ENCODE measurements at places on chromosomes 16 and 17.

DNA sequence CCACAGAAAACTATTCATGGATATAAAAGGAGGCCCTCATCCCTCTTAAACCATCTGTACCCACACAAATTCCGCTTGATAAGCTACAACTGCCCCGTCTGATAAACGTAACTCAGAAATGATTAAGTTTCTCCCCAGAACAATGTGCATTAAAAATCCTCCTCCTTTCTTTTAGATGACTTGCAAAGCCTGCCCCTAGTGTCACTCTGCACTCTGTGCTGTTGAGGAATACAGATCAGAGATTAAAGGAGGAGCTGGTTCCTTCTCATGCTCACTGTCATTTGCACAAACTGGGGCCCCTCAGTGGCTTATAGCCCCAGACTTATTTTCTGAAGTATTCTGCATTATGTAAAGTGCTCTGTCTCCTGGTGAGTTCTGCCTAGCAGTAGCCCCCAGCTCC lies 33.3 kb downstream of the CDRT15 start:
- peak; percentile 28 for DNase-seq

GRCh38 chr17:39939588-39940419 lies 12.3 kb downstream of the LRRC3C start:
- no peak for DNase-seq

DNA sequence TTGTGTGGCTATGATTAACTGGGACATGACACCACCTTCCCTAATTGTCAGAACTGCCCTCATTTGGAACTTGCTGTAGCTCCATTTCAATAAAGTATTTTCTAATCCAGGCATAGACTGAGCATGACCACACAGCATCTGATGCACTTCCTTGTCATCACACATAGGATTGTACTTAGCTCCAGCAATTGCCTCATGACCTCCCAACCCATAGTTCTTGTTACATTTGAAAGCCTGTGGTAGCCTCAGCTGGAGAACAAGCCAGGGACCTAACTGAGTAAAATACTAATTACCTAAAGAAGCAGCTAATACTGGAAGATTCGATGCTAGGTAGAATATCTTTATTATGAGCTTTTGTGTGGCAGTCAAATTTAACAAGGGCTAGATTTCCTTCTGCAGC lies 187.3 kb upstream of the KIF2B start:
- no peak for DNase-seq

- DNase-seq: no peak
These were observed 339.4 kb downstream of the CDH11 start for GRCh38 chr16:64782484-64782883.

DNA sequence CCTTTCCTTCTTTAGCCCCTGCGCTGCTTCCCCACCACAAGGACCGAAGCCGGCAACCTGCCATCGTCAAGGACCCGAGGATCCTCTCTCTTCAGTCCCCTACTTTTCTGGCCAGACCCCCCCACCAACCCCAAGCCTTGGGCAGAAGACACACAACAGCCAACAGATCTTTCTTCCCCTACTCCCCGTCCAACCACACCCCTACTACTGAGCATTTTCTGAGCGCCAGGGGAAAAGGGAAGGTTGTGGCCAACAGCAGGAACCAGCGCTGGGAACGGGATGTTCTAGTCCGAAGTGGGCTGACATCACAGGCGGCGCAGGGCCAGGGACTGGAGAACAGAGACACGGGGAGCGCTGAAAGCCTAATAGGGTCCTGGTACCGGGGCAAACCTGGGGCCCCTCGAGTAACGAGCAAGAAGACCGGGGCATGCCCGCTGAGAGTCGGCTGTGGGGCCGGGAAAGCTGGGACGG lies 528 bp downstream of the PER1 start:
- peak; percentile 38 for DNase-seq

DNA sequence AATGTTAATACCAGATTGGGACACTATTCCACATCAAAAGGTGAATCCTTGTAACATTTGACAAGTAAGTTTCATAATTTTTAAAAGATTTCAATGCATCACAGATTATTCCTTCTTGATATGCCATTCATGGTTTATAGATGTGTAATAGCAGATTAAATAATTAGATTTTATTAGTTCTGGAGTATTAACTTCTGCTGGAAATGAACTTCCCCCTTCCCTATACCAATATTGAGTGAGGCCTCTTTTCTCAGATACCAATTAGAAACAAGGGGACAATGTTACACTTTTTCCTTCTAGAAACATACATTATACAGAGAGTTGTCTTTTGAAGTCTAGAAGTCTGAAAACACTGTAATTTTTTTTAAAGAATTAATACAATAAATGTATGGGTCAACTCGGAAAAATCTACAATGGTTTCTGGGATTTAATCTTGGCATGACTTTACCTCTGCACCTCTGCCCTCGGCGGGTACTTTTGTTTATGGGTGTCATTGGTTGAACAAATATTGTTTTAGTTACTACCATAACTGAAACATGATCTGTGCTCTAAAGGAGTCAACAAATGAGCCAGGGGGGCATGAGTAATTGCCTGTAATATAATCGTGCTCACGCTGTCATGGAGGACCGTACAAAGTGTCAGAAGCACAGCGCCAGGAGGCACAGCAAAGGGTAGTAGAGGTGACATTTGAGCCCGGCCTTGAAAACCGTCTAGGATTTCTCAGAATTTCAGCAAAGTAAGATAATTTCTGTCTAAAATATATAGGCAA lies 8.2 kb downstream of the LRRC37B start:
- no peak for DNase-seq
